ENCODE measurements at places on chromosomes 2 and 18.
A peak's percentile ranks its signal among the peaks of the same experiment; 100 is the strongest.

DNA sequence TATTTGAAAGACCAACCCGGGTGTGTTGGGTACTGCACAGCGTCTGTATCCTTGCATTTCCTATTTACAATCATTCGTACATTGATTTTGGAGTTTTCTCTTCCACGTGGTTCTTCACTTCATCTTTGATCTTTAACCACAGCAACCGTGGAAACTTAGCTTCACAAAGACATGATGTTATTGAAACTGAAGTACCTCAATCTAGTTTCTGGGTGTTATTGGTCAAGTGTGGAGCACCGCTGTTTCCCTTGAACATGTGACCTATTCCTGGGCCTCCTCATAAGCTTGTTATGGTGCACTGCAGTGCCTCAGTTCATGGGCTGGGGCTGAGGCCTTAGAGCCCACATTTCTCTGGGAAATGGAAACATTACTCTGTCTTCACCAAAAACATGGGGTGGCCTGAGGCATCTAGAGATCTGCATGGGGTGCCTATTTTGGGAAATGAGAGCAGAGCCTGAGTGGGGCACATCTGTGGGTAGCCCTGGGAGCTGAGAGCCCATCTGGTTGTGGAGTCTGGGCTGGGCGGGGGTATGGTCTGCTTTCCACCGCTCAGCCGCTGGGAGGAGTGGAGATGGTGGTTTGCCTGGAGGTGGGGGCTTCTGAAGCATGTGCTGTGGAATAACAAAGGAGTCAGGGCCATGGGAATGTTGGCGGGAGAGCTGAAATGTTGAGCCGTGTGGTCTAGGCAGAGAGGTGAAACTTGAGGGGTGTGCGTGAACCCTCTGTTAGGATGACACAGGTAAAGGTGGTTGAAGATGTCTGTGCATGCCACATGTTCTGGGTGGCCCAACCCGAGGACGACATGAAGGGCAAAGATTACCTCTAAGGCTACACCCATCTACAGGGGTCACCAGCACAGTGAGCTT lies 37.4 kb downstream of the ZNF236 start:
- DNase-seq: no peak

DNA sequence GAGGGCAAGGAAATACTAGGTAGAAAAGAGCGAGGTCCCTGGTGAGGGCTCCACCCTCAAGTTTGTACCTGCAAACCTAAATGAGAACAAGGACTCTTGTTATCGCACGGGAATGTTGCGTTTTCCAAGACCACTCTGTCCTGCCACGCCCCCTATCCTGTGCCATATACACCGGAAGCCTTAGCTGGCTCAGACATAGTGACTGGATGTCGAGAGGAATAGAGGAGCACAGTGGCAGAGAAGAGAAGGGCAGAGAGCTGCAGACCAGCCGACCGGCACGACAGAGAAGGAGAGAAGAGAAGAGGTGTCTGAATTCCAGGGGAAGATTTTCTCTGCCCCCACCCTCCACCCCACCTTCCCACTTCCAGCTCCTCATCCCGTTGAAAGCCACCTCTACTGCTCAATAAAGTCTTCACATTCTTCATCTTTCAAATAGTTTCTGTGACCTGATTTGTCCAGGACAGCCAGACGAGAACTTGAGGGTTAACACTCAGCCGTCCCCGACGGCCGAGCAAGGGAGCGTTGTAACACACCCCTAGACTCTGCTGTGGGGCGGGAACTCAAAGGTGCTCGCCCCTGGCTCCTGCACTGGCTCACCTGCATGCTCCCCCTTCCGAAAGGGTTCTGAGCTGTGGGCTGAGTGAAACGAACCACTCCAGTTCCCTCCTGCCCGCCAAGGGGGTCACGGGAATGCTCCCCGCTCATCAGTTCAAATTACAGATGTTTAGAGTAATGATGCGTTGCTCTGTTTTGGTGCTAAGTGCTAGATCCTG lies 24.9 kb upstream of the COL3A1 start:
- no peak for DNase-seq

GRCh38 chr2:20957788-20958525 lies 85.9 kb downstream of the APOB start:
- DNase-seq: no peak

GRCh38 chr2:74332550-74333174 lies 10.6 kb downstream of the SLC4A5 start:
- no peak for DNase-seq

DNA sequence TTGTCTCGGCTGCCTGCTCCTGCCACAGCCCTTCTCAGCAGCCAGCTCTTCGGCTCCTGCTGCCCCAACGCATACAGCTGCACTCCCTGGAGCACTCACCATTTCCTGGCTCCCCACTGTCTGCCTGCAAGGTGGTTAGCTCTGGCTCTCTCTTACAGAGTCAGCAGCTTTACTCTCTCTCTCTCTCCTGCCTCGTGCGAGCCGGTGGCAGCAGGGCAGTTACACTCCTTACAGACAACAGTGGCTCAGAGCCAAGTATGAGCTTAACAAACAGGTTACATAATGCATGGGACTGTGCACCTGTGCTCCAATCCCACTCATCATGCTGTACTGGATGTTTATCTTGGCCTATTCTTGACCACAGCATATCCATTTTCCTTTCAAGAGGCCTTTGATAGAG lies 47.4 kb upstream of the DNAJC10 start:
- DNase-seq: peak; percentile 80

DNA sequence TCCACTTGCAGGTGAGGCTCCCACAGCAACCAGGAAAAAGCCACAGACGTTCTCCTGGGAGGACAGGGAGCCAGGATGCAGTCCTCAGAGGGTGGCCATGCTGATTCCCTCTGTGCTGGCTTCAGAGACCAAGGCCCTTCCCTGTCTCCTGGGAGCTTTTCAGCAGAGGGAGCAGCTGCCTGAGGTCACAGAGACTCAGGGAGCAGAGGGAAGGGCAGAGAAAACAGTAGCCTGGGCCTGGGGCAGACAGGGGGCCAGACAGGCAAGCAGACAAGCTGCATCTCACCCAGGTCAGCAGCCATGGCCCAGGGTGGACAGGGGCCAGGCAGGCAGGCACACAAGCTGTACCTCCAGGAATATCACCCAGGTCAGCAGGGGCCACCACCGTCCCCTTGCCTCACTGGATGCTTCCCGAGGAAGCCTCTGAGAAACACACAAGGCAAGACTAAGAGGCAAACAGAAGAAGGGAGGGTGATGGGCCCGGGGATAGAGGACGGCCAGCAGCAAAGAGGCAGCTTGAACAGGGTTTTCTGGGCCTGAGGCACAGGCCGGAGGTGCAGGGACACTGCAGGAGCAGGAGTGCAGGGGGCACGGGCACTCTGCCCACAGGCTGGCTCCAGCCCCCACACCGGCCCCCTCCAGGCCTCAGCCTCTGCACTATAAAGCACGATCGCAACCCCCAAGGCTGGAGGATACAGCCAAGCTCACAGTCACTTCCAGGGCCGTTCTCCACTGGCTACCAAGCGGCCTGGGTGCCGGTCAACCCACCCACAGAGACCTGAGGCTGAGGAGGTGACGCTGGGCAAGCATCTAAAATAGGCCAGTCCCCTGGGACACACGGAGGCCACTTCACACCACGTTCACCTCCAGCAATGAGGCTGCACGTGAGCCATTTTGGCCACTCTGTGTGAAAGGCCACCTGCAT lies 6.1 kb downstream of the SLC66A2 start:
- no peak for DNase-seq

- no peak for DNase-seq
These were observed 65.2 kb downstream of the COPS8 start for GRCh38 chr2:237150831-237151375.

GRCh38 chr2:236169741-236170589 lies 1.8 kb upstream of the GBX2 start:
- DNase-seq: no peak

- DNase-seq: no peak
These were observed 139.5 kb downstream of the METTL4 start for GRCh38 chr18:2431806-2432205.

DNA sequence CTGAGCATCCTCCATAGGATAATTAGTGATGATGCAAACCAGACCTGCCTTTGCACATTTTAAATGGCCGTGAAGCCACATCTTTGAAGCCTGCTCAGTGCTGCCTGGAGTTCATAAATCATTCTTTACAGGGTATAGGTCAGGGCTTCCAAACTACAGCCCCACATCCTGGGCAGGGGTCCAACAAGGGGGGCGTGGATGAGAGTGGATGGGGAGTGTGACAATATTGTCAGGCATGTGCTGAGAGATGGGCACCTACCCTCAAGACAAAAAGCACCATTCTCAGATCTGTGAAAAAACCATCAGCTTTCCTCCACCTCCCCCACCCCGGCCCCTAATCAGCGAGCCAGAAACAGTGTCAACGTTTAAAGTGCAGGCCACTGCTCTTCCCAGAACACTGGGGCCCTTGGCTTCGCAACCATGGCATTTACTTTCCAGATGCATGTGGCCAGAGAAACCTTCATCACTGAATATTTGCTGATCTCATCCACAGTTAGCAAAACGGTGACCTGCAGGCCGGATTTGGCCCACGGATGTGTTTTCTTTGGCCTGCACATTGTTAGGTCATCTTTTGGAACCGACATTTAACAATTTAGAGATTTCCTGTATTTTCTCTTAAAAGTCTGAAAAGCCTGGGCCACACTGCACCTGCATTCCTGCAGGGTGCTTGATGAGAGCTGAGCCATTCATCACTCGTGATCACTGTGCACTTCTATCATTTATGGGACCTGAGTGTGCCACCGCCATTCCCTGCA lies 130.7 kb downstream of the ANKRD44 start:
- peak; percentile 31 for DNase-seq
